ENCODE measurements at places on chromosomes 16 and 17.
A peak's percentile ranks its signal among the peaks of the same experiment; 100 is the strongest.

DNA sequence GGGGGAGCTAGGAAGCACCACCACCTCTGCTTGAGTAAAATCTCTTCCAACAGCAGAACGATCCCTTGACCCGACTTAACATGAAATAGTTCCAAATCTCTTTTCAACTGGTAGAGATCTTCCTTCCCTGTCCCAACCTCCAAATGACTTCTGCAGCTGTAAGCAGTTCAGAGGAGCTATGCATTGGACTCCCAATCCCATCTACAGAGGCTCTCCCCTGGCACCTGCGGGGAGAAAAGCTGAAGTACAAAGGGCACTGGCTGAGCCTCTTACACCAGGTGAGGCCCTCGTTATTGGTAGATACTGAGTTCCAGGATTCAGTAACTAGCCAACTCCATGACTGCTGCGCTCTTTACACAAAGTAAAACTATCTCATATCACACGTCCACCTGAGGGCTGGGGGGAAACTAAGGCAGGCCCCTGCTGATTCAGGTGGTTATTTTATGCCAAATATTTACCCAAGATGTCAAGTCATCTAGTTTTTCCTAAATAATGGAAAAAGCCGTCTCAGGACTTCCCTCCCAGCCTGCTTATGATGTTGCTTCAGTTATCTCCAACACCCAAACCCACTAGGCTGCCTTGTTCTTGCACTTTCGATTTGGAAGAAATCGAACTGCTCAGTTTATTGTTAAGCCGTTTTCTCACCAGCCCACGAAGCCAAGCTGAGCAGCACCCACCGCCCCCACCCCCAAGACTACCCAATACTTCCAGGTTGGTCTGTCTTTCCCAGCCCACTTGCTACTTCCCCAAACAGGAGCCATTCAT is 3.2 kb downstream of the ACTG1 start:
- no peak for DNase-seq

DNA sequence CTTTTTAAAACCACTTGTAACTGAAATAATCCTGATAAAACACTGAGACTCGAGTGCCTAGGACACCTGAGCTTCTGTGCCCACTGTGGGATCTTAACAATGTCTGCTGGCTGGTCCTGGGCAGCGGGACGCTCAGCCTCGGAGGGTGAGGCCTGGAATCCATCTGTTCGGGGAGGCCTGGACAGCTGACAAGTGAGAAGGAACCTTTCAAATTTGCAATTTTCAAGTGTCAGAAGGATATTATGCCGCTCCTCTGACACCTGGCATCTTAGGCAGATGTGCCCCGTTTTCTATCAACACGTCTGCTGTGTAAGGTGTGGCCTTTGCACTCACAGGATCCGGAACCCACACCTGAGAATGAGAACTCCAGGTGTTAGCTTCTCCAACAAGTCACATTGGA is 33.1 kb upstream of the C16orf78 start:
- no peak for DNase-seq

GRCh38 chr17:51103451-51103850 is 17.2 kb downstream of the SPAG9 start:
- DNase-seq: no peak

- no peak for DNase-seq
These were observed 17.7 kb downstream of the NUBP1 start for GRCh38 chr16:10761373-10761772.

GRCh38 chr17:49910858-49911204 is 58.2 kb upstream of the DLX4 start:
- DNase-seq: no peak

DNA sequence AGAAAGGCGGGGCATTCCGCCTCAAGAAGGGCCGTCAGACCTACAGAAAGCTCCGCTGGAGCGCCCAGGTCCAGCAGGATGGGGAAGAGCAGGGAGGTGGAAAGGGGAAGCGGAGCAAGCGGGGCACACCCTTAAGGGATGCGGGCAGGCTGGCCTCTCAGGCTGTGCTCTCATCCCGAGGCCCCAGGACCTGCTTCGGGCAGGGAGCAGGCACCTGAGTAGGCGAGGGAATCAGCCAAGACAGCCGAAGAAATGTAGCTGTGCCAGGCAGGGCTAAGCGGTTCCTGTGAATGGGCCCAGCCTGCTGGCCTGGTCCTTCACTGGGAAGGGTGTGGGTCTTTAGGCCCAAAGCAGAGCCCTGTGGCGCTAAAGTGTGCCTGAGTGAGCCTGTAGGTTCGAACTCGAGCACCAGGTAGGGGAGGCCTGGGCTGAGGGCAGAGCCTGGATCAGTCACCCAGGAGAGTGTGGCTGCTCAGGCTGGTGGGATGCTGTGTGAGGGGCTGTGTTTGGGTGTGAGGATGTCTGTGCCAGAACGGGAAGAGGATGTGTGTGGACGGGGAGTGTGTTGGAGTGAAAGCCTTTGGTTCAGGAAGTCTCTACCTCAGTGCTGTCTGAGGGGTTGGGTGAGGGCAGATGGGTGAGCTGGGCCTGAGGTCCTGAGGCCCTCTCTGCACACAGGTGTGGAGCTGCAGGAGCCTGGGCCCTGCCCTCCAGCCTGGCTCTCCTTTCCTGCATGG is 3.3 kb downstream of the TBX4 start:
- DNase-seq: no peak

GRCh38 chr17:32909787-32910369 is 18.1 kb upstream of the TMEM98 start:
- DNase-seq: peak; percentile 80

DNA sequence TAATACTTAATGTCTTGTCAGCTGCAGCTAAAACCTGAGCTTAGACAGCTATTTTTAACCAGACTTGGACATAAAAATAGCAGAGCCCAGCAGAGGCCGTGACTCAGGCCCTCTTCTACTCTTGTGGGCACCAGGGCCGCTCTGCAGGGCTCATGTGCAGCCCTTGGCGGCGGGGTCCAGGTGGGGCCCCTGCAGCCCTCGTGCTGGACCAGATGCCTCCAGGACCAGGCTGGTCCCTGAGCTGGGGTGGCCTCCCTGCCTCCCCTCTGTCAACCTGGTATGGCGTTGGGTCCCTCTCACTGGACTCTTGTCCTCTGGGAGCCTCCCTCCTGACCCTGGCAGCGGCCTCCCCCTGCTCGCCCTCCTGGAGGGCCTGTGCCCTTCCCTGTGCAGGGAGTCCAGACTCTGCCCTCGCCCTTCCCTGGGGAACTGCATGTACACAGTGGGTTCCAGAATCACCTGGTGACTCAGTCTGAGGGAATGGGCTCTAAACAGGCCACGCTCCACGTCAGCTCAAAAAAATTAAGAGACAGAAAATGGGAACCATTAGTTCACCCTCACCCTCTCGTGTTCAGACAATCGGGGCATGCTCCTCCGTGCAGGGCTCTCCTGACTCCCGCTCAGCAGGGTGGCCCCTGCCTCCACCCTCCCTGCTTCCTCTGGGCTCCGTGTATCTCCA is 9.7 kb downstream of the CDK5R1 start:
- no peak for DNase-seq

GRCh38 chr17:57401556-57402488 is 145.5 kb downstream of the MSI2 start:
- no peak for DNase-seq

GRCh38 chr16:72760581-72760980 is 287.3 kb downstream of the ZFHX3 start:
- DNase-seq: no peak

GRCh38 chr16:66486773-66487579 is 59.9 kb downstream of the BEAN1 start:
- DNase-seq: no peak

DNA sequence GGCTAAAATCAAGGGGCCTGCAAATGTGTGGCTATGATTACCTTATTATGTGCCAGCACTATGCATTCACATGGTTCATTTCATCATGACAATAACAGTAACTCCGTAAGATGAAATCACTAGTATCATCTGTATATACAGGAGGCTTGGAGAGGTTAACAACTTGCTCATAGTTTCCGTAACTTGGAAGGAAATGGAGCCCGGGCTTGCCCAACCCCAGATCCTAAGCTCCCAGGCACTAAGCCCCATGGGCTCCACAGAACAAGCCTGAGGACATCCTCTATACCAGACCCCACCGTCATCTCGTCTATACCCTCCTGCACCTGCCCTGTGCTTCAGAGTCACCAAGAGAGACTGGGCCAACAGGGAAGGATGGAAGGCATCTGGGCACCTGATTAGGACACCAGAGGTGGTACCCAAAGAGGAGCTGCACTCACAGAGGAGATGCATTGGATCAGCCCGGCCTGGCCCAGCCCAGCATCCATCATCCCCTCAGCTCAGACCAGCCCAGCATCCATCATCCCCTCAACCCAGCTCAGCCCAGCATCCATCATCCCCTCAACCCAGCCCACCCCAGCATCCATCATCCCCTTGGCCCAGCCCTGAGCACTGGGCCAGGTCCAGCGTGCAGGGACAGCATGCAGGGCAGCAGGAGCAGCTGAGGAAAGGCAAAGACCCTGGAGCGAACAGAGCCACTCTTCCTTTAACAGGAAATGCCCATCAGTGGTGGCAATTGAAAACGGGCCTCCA is 28.5 kb downstream of the NSMCE1 start:
- DNase-seq: no peak

DNA sequence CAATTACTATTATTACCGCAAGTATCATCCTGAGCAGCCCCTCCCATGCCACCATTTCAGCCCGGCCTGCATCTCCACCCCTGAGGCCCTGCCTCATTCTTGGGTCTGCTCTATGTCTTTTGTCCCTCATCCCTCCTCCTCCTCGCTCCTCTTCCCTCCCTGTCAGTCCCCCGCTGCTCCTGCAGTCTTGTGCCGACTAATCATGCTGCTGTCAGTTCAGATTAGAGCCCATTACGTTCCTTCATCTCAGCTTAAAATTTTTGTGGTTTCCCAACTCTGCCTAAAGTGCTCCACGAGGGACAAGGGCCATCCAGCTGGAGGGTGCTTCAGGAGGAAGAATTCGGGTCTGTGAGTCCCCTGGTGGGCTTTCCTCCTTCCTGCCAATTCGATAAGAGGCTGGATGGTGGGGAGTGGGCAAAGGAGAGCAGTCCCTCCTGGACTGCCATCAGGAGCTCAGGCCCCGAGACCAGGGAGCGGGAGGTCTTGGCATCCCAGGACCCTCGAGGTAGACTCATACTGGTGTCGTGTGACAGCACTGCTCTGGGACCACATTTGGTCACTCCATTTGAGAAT is 32.9 kb upstream of the GOSR2 start:
- no peak for DNase-seq

DNA sequence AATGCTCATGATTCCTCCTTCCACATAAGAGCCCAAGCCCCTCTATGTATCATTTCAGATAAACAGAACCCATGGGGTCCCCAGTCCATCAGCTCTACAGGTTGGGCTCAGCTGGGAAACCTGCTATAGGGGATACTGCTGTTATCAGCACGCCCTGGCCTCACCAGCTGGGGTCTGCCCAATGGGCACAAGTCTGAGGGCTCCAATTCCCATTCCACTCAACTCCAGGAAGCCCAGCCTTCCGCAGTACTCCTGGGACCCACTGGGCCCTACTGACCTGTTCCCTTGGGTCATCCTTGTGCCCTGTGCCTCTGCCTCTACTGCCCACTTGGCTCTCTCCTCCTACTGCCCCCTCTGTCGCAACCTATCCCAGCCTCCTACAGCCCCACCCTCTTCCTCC is 16.2 kb upstream of the XYLT2 start:
- no peak for DNase-seq

- no peak for DNase-seq
These were observed 64.7 kb downstream of the ABCC12 start for GRCh38 chr16:48091117-48091516.

GRCh38 chr16:79286646-79287423 is 313.7 kb downstream of the MAF start:
- peak; percentile 83 for DNase-seq

DNA sequence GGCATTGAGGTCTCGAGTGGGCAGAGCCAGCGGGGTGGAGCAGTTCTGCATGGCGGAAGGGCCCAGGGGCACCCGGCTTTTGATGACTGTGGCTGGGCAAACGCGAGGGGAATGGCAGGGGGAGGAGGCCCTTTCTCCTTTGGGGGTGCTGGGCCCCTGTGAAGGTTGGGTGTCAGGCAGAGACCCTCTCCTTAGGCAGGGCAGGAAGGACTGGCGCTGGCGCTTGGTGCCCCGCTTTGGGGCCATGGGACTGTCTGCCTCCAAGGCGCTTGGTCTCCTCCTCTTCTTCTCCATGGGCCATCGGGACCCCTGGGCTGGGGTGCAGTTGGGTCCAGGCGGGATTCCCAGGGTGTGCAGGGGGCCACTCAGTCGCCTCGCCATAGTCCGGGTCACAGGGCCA is 12.8 kb upstream of the GFAP start:
- DNase-seq: no peak

DNA sequence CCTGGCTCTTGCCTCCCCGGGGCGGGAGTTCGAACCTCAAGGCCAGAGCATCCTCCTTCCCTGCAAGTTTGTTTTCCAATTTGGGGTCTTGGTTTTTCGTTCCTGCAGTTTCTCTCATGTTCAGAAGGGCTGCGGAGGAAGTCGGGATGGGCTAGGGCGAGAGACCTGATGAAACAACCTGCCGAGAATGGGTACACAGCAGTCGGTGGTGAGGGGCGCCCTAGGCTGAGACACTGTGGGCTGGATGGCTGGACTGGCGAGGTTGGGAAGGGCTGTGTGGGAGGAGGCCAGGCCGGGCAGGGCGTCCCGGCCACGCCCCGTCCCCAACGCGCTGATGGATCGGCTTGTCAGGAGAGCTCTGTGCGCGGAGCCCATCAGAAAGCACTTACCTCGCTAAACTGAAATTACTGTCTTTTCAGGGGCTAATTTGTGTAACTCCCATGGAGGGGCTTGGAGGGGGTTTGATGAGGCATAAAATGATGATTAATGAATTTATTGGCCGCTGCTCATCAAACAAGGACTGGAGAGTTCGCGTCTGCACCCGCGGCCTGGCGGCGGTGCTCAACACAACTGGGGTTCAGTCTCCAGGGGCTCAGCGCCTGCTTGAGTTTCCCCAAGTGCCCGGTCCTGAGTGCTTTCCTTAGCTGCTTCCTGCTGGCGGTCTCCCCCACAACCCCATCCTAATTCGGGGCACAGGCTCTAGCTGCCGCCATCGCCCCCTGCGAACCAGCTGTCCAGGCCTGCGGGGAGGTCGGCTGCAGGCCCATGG is 9.0 kb downstream of the IRX5 start:
- DNase-seq: no peak

DNA sequence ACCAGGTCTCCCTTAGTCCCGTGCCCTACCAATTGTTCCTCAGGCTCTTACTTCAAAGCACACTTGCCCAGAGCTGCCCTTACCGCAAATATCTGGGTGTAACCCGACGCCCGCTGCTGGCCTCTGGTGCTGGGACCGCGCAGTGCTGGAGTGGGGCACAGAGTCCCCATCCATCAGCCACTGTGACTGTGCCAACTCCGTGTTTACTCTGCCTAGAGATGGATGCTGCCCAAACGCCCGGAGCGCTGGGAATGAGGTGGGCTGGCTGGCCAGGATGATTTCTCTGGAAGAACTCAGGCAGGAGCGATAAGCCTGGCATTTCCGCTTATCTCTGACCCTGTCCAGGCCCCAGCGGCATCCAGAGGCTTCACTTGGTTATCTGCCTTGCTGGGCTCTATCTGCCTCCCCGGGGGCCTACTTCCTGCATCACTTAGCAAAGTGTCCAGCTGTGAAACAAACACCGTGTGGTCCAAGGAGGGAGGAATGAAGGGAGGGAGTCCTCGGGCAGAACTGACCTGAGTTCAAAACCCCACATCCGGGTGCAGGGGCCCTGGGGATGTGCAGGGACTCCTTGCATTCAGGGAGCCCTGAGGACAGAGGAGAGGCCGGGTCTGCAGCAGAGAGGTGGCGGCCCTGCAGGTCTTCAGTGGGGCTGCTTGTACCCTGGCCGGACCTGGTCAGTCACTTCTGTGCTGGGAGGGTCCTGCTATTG is 9.4 kb upstream of the MYLK3 start:
- DNase-seq: no peak
